ENCODE measurements at places on chromosomes 12 and 14.

DNA sequence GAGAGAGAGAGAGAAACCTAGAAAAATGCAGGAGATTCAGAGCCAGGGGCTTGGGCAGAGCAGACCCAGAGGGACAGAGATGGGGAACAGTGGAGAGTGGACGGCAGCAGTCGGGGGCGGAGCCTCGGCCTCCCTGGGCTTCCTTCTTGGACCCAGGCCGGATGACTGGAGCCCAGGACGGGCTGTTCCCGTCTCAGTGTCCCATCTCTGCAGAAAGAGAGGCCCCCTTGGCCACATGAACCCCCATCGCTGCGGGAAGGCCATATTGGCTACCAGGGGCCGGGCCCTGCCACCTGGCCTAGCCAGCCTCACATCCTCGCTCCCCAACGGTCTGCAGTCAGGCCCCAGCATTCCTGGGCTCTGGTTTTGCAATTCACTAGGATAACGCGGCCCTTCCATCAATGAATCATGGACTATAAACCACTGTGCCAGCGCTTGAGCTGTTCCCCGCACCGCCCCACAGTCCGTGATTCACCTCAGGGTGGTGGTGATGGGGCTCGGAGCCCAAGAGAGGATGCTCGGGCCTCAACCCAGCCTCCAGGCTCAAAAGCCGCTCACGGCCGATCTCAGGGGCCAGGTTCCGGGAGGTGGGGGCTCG, 116.5 kb downstream of the RFLNA start:
- DNase-seq, result no peak

DNA sequence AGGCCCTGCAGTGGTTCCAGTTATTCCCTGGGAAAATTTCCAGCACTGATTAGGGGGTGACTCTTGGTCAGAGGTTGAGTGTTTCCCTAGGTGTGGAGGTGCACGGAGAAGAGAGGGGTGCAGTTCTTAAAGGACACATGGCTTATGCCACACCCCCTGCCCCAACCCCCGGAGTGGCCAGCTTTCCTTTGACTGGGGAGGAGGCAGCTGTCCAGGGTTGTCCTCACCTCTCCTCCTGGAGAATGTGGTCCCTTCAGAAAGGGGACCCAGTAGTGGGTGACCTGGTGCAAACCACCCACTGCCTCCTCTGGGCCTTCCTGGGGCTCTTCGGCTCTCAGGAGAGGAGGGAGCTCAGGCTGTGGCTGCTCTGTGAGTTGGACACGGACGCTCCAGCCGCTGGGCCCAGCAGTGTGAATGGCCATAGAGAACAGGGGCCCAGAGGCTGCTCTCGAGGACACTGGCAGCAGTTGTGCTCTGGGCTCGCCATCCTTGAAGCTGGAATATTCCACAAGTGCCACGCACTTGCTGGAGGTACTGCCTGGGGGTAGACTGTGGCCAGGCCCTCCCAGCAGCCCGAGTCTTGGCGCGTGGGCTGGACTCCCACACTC, 13.6 kb downstream of the PACS2 start:
- DNase-seq, result no peak

- no peak for DNase-seq
Measured at GRCh38 chr12:40792792-40793386, 100.7 kb downstream of the CNTN1 start.

GRCh38 chr12:68189821-68190242, 30.3 kb upstream of the IFNG start:
- DNase-seq, result no peak

- DNase-seq, result no peak
Measured at GRCh38 chr14:89956661-89957009, 908 bp downstream of the TDP1 start.

- DNase-seq, result no peak
Measured at GRCh38 chr12:123532808-123533649, 490 bp downstream of the RILPL1 start.

DNA sequence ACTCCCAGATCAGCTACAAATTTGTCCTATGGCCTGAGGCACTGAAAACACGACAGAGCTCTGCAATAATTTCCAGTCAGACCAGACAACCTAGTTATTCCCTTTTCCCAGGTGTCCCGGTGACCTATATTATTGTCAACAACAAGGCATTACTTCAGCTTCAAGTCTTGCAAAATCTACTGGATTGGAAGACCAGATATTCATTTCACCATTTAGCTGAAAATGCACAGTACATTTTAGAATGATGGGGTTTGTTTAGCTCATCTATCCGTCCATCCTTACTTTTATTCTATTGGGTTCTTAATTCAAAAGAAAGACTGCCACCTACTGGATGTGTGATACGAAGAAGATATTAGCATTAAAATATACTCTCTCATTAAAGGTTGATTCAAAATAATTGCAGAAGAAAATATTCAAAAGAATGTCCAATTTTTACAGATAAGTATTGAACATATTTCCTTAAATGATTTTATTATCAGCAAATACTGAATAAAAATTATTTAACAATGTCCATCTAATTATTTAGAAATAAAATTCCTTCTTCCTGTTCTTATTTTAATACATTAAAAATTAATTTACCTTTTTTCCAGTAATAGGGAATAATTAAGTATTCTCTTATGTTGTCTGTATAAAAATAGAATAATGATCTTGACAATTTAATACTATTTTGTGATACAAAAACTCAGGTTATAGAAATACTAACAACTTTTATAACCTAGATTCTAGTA, 244.9 kb upstream of the LRIG3 start:
- DNase-seq, result no peak

DNA sequence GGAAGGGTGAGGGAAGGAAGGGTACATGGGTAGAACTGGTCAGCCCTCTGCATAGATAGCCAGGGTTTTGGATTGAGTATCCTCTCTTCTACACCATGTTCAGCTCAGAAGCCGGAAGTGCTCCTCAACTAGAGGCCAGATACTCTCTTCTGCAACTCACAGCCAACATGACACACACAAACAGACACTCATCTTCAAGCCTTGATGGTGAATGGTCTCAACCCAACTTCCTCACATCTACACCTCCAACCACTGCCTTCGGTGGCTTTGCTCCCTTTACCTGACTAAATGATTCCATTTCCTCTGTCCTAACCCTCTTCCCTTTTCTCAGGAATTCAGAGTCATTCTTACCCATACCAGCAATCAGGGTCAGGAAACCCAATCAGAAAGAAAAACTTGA, 7.6 kb upstream of the FKBP11 start:
- no peak for DNase-seq

DNA sequence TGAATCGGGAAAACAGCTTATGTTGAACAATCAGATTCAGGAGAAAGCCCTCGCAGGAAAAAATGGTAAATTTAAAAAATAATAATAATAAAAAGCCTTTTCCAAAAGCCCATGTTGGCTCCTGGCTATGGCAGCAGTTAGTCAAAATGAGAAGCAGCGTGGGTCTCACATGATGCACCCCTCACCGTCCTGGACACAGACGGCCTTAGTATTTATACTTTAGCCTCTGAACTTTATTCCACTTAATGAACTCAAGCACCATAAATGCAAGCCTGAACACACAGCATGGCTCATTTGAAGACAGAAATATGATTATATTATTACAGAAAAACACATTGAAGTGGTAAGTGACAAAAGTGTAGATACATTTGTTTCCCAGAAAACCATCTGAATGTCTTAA, 160.9 kb downstream of the RIMBP2 start:
- DNase-seq, result no peak
